ENCODE measurements at places on chromosomes 3 and 15.
A peak's percentile ranks its signal among the peaks of the same experiment; 100 is the strongest.

DNA sequence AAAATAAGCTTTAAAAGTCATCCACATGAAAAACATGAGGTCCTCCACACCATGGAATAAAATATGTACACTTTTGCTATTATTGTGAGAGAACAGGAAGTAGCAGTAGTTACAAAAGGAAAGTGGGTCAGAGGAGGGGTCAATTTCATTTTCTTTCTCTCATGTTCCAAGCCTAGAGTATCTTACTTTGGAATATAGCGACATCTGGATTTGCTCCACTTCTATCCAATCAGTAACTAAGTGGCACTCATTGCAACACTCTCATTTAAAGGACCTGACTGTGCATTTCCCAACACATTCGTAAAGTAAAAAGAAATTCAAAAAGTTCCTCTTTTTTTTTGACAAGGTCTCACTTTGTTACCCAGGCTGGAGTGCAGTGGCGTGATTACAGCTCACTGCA is 637.3 kb downstream of the TUSC7 start:
- H3K36me3 ChIP-seq = no peaks in the 10 kb centered on the region
- no peak overlapping the region for H3K4me3 ChIP-seq
- no peaks in the 10 kb centered on the region for H3K27me3 ChIP-seq
- no peak for DNase-seq
- H3K27ac ChIP-seq = no peak overlapping the region
- no peaks in the 10 kb centered on the region for H3K4me1 ChIP-seq

DNA sequence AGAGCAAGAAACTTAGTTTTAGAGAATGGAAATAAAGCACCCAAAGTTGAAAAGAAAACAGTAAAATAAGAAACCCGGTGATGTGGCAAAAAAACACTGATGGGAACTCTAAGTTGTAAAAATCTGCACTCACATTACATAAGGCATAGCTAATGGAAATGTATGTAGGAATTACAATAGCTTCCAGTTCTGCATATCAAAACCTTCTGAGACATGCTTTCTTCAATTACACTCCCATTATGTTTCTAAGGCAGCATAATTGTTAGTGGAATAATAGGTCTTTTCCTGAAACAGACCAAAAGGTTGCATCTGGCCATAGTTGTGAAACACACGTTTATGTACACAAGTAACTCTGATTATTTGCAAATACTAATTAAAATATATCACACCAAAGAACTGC is 41.4 kb downstream of the SLC30A4 start:
- DNase-seq = no peak
- no peak overlapping the region for H3K27ac ChIP-seq
- H3K36me3 ChIP-seq = no peaks in the 10 kb centered on the region
- no peak overlapping the region for H3K4me3 ChIP-seq
- H3K4me1 ChIP-seq = no peaks in the 10 kb centered on the region
- no peaks in the 10 kb centered on the region for H3K27me3 ChIP-seq

DNA sequence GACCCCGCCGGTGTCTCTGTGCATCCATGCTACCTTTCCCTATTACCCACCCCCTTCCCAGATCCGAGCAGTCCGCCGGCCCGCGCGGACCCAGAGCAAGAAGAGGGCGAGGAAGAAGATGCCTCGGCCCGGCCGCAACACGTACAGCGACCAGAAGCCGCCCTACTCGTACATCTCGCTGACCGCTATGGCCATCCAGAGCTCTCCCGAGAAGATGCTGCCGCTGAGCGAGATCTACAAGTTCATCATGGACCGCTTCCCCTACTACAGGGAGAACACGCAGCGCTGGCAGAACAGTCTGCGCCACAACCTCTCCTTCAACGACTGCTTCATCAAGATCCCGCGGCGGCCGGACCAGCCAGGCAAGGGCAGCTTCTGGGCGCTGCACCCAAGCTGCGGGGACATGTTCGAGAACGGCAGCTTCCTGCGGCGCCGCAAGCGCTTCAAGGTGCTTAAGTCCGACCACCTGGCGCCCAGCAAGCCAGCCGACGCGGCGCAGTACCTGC is 788 bp downstream of the FOXB1 start:
- DNase-seq = no peak
- H3K27me3 ChIP-seq = peaks cover 96% of the 10 kb centered on the region
- peak overlapping the region; percentile 58 for H3K4me3 ChIP-seq
- no peak overlapping the region for H3K27ac ChIP-seq
- H3K4me1 ChIP-seq = peaks cover 28% of the 10 kb centered on the region
- no peaks in the 10 kb centered on the region for H3K36me3 ChIP-seq

- no peaks in the 10 kb centered on the region for H3K36me3 ChIP-seq
- no peaks in the 10 kb centered on the region for H3K27me3 ChIP-seq
- peaks cover 15% of the 10 kb centered on the region for H3K4me1 ChIP-seq
- peak overlapping the region; percentile 7 for H3K27ac ChIP-seq
- no peak for DNase-seq
- H3K4me3 ChIP-seq = no peak overlapping the region
Measured at GRCh38 chr3:4888913-4889846, 90.1 kb upstream of the BHLHE40 start.

GRCh38 chr3:121654493-121655385 is 6.0 kb downstream of the HCLS1 start:
- no peak for DNase-seq
- no peak overlapping the region for H3K4me3 ChIP-seq
- peak overlapping the region; percentile 41 for H3K27ac ChIP-seq
- H3K27me3 ChIP-seq = no peaks in the 10 kb centered on the region
- H3K4me1 ChIP-seq = peaks cover 38% of the 10 kb centered on the region

DNA sequence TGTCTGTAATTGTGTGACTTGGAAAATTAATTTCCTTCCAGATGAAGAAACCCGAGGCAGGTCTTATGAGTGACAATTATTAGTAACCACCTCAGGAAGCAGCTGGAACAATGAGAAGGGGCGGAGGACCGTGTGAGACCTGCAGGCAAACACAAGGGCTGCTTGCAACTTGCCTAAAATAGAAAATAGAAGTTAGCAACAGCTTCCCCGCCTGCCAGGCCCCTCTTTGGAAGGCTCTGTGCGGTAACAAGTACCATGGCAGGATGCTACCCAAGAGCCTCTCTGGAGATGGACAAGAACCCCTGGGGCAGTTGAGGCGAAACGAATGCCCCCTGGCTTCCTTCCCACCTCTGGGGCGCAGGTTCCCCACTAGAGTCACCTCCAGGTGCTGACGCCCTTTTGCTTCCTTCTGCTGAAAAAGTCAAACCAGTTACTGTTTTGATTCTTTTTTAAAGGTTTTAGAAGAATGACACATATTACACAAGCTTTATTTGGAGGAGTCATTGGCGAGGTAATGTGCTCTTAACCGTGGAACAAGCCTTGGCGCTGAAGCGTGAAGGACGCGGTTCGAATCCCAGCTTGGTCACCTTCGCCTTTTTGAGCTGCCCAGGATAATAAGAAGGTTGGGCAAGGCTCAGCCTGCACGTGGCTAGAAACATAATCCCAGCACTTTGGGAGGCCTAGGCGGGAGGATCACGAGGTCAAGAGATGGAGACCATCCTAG is 47.0 kb upstream of the SYNM start:
- H3K36me3 ChIP-seq = no peaks in the 10 kb centered on the region
- no peak overlapping the region for H3K4me3 ChIP-seq
- H3K27me3 ChIP-seq = no peaks in the 10 kb centered on the region

DNA sequence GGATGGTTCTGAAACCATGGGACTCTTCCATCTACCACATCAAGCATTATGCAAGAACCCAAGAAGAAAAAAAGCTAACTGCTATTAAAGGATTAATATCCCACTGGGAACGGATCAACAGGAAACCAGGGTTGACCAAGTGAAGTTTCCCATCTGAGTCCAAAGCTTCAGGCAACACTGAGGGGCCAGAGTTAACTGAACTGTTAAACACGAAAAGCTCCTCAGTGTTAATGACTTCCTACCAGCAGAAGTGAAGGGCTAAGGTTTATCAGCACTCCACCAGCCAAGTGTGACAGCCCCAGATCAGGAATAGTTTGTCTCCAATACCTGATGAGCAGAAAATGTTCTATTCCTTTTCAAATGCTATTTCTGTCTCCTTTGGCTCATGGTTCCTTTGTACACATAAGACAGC is 36.7 kb downstream of the PTPN9 start:
- H3K27me3 ChIP-seq = no peaks in the 10 kb centered on the region
- DNase-seq = no peak
- no peak overlapping the region for H3K4me3 ChIP-seq
- no peaks in the 10 kb centered on the region for H3K4me1 ChIP-seq
- no peak overlapping the region for H3K27ac ChIP-seq

- DNase-seq = no peak
- no peaks in the 10 kb centered on the region for H3K36me3 ChIP-seq
- no peaks in the 10 kb centered on the region for H3K27me3 ChIP-seq
- no peak overlapping the region for H3K27ac ChIP-seq
- no peaks in the 10 kb centered on the region for H3K4me1 ChIP-seq
- no peak overlapping the region for H3K4me3 ChIP-seq
Measured at GRCh38 chr15:97194750-97195149, 765.8 kb upstream of the ARRDC4 start.

- H3K27ac ChIP-seq = no peak overlapping the region
- H3K4me3 ChIP-seq = no peak overlapping the region
- peaks cover 4% of the 10 kb centered on the region for H3K4me1 ChIP-seq
- H3K27me3 ChIP-seq = no peaks in the 10 kb centered on the region
- no peak for DNase-seq
- H3K36me3 ChIP-seq = no peaks in the 10 kb centered on the region
Measured at GRCh38 chr3:189146848-189147247, 24.9 kb upstream of the TPRG1 start.

DNA sequence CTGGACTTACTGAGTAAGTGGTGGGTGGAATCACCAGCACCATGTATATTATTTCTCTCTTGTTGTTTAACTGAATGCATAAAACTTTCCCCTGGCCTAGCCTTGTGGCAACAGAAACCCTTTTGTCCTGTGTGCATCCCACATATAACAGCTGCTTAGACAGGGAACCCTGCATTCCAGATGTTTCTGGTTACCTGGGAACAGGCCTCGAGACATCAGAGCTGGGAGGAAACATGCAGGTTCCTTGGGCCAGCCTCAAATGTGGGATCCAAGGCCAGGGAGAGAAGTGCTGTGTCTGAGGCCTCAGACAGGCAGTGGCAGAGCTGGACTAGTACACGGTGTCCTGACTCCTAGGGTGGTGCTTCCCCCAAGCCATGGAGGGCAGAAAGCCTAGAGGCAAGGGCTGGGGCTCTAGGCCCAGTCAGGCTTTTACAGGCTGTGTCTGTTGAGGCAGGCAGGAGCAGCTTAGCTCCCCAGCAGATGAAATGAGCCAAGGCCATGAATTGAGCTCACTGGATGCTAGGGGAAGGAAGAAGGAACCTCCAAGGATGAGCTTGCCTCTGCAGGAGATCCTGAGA is 57.7 kb downstream of the ITGA11 start:
- H3K36me3 ChIP-seq = no peaks in the 10 kb centered on the region
- H3K4me1 ChIP-seq = no peaks in the 10 kb centered on the region
- H3K27me3 ChIP-seq = no peaks in the 10 kb centered on the region
- H3K27ac ChIP-seq = no peak overlapping the region
- DNase-seq = no peak

DNA sequence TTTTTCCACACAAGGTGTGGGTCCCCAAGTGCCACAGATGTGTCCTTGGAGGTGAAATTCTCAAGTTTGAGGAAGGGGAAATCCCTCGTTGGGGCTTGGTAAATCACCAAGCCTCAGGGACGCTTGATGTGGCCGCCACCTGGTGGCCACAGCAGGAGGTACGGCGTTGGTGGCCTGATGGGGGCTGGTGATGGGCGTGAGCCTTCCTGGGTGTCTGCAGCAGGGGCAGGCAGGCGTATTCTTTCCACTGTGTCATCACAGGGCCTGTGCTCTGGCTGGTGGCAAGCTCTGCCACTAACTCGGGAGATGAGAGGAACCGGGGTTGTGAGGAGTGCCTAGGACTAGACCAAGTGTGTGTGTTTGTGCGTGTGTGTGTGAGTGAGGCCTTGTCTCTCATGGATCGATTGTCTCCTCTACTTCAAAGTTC is 4.2 kb downstream of the ACOX2 start:
- H3K4me3 ChIP-seq = no peak overlapping the region
- no peaks in the 10 kb centered on the region for H3K36me3 ChIP-seq

DNA sequence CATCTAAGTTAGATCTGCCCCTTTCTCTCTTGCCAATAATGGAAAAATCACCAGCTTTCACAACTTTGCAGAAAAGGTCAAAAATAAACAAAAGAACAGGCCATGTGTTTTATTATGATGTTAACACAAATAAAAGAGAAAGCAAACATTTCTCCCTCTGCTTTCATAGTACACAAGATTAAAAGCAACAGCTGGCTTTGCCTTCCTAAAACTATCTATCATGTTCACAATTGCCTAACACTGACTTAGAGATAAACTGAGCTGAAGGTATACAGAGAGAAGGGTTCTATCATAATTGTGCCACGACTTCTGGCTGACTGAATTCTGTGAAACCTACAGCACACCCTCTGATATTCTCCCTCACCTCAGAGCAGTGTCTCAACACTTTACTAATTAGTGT is 29.4 kb downstream of the AADAC start:
- no peak for DNase-seq
- H3K4me1 ChIP-seq = no peaks in the 10 kb centered on the region
- H3K4me3 ChIP-seq = no peak overlapping the region
- no peaks in the 10 kb centered on the region for H3K36me3 ChIP-seq
- no peaks in the 10 kb centered on the region for H3K27me3 ChIP-seq

DNA sequence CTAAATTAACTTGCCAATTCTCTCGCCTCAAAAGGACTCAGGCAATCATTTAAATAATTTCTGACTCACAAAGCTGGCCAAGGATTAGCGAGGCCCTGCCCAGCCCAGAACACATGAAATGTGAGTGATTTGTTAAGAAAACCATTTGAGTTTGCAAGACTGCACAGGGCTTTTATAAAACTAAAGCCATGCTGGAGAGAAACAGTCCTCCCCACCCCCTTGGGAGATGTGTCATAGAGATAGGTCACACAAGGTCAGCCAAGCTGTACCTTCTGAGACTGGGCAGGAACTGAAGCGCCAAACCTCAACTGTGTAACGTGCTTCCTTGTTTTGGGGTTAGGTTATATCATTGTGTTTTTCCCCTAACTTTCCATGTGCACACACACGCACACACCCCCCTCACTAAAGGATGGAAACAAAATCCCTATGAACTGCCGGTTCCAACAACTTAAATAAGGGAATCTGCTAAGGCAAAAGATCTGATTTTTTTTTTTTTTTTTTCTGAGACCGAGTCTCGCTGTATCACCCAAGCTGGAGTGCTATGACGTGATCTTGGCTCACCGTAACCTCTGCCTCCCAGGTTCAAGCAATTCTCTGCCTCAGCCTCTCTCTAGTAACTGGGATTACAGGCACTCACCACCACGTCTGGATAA is 8.1 kb downstream of the SPATA12 start:
- H3K4me3 ChIP-seq = no peak overlapping the region
- no peak for DNase-seq
- no peaks in the 10 kb centered on the region for H3K4me1 ChIP-seq
- H3K27me3 ChIP-seq = no peaks in the 10 kb centered on the region
- H3K27ac ChIP-seq = no peak overlapping the region

DNA sequence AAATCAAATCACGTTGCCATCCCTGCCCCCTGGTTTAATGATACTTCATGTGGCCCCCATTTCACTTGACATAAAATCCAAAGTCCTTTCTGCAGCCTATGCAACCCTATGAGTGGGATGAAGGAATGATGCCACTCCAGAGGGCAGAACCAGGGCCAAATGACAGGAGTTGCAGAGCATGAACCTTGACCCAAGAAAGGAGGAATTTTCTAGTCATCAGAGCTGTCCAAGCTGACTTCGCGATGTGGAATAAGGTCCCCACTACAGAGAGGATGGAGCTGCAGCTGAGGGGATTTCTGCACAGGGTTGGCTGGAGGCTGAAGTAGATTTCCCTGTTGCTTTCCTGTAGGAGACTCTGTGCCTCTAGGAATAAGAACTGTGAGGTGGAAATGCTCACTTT is 15.8 kb upstream of the EPHB3 start:
- peaks cover 4% of the 10 kb centered on the region for H3K27me3 ChIP-seq
- H3K4me3 ChIP-seq = no peak overlapping the region
- no peak overlapping the region for H3K27ac ChIP-seq

Measured in effector memory CD4-positive, alpha-beta T cell (primary cell).